Fibroblast of lung (primary cell): ENCODE measurements at places on chromosomes 12 and 14. TPM values are rescaled to one million over a fixed set of nuclear protein-coding genes. Genes with fewer than 3 reads are reported as not detected.

DNA sequence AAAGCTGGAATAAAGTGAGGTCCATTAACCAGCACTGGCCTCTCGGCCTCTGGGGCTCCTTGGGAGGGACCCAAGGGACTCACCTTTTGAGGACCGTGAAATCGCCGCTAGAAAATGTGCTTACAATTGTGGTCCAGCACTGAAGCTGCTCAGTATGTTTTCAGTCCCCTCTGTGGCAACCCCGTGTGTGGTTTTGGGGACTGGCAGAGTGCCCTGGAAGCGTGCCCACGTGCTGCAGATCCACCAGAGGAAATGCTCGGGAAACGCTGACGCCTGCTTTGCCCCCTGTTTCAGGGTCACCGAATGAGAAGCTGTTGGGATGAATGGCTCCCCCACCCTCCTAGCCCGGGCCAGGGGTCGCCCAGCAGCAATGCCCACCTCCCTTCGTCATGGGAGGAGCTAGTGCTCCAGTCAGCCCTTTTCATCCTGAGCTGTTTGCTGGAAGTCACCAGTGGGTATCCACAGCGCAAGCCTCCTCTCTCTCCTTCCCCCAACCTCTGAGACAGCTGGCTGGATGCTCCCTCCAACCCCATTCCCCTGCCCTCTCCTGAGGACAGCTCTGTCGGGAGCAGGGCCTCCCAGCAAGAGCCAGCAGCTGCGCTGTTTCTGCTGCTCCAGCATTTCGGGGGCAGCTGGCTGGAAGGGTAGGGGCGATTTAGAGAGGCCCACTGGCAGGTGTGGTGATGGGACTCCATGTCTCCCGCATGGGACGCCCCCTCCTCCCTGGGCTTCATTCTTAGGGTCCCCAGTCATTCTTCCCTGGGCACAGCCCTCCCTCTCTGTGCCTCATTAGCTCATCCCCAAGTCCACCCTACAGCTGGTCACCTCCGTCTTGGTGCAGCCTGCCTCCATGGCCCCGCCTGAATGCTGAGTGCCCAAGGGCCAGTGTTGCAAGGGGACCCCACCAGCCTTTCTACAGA, 33.2 kb upstream of the PPP1R13B start:
- H3K27ac ChIP-seq, result no peak overlapping the region
- peaks cover 7% of the 10 kb centered on the region for H3K4me1 ChIP-seq
- DNase-seq, result peak; percentile 64
- peak overlapping the region; percentile 31 for H3K4me3 ChIP-seq
- no peaks in the 10 kb centered on the region for H3K27me3 ChIP-seq

DNA sequence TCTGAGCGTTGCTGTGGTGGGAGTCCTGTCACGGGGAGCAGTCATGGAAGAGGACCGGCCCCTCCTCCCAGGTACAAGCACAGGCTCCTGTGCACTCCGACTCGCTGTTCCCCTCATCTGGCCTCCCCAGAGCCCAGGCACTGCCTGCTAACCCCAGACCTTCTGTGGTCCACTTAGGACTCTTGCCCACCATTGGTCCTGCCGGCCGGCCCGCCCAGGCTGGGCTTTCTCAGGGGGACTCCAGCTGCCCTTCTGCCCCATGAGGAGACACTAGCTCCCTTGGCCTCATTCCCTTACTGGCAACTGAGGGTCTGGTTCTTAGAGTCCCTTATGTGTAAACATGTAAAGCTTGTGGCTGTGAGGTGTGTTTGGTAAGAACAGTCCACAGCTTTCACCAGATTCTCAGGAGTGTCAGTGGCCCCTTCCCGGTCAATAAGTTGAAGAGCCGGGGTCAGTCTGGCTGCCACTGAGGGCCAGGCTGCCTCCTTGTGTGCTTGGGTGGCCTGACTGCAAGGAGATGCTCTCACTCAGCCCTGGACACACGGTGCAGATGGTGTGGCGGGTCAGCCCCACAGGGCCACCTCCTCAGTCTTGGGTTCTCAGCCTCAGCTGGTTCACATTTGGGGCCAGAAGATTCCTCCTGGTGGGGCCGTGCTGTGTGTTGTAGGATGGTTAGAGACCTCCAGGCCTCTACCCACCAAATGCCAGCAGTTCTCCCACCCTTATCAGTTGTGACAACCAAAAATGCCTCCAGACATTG, 43.6 kb downstream of the DDX51 start:
- H3K36me3 ChIP-seq, result peaks cover 14% of the 10 kb centered on the region
- no peak for DNase-seq
- no peaks in the 10 kb centered on the region for H3K4me1 ChIP-seq
- H3K4me3 ChIP-seq, result no peak overlapping the region
- no peak overlapping the region for H3K27ac ChIP-seq
- no peaks in the 10 kb centered on the region for H3K27me3 ChIP-seq

- no peak overlapping the region for H3K4me3 ChIP-seq
- no peaks in the 10 kb centered on the region for H3K27me3 ChIP-seq
- no peak overlapping the region for H3K27ac ChIP-seq
- no peak for DNase-seq
- no peaks in the 10 kb centered on the region for H3K4me1 ChIP-seq
Observed at GRCh38 chr12:94397401-94397800, 62.3 kb downstream of the CEP83 start.

- no peak overlapping the region for H3K4me3 ChIP-seq
- no peaks in the 10 kb centered on the region for H3K36me3 ChIP-seq
- no peak for DNase-seq
Observed at GRCh38 chr14:36618641-36619040, 36.2 kb upstream of the NKX2-8 start.

- H3K4me1 ChIP-seq, result peaks cover 14% of the 10 kb centered on the region
- no peak overlapping the region for H3K4me3 ChIP-seq
- no peak overlapping the region for H3K27ac ChIP-seq
- no peaks in the 10 kb centered on the region for H3K27me3 ChIP-seq
Observed at GRCh38 chr12:101927036-101927435, 49.7 kb downstream of the DRAM1 start.

GRCh38 chr12:86719381-86719780, 463.2 kb upstream of the MGAT4C start:
- no peak overlapping the region for H3K4me3 ChIP-seq
- H3K27ac ChIP-seq, result no peak overlapping the region
- no peaks in the 10 kb centered on the region for H3K4me1 ChIP-seq
- H3K36me3 ChIP-seq, result no peaks in the 10 kb centered on the region
- DNase-seq, result peak; percentile 10
- H3K27me3 ChIP-seq, result no peaks in the 10 kb centered on the region

DNA sequence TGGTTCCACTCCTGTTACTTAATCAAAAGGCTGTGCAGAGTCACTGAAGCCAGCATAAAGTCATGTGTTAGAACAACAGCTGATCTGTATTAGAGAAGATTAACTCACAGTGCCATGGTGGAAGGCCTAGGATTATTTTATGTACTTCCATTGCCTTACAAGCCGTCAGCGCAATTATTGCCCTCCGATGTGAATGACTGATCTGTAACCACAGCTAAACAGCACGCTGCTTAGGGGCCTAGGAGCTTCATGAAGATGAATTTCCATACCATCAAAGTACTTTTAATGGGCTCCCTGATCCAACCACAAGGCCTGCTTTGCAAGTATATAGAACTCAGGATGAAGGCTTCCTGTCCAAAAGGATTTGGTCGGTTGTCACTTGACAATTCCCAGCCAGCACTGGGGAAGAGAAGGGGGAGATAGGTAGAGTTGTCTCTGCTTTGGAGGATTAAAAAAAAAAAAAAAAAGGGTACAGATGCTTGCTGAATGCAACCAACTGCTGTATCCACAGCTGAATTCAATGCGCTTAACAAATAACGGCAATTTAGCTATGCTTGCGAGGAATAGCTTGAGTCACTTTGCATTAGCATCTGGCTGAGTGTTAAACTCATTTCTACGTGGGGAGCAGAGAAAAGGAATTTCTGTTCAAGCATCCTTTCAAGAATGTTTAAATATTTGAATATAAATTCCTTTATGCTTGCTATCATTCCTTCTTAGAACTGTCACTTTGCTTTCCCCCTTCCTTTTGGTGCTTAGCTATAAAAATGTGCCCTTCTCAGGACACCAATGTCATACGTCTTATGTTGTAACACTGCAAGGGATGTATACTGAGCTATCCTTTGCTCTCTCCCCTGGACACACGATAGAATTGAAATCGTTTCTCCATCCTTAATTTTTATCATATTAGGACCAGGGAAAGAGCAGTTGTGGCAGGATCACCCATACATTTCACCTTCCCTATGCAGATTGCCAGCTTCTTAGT, 387.8 kb downstream of the SOX5 start:
- H3K4me1 ChIP-seq, result no peaks in the 10 kb centered on the region
- H3K27me3 ChIP-seq, result no peaks in the 10 kb centered on the region
- no peak overlapping the region for H3K27ac ChIP-seq
- no peaks in the 10 kb centered on the region for H3K36me3 ChIP-seq

DNA sequence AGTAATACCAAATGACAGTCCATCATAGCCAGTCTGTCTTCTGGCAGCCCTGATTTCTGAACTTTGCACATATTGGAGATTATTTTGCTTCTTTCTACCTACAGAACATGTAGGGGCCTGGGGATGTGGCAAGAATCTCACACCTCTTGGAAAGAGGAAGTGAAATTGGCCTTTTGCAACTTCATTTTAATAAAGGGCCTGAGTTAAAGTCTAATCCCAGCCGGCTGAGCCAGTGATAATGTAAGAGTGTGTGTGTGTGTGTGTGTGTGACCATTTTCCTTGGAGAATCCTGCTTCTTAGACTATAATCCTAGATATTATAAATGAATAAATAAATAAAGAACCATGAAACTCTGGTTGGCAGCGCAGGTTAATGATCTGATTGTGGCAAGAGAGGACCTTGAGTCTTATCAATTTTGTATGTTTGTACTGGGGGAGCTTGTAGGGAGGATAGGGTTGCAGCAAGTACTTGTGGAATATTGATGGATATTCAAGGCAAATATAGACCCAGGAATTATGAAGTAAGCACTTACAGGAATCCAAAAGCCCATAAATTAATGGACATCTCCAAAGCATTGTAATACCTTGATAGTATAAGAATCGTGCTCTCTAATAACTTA, 233.2 kb upstream of the AMIGO2 start:
- H3K27me3 ChIP-seq, result no peaks in the 10 kb centered on the region
- H3K4me3 ChIP-seq, result no peak overlapping the region

- peak; percentile 99 for DNase-seq
- no peaks in the 10 kb centered on the region for H3K27me3 ChIP-seq
- peak overlapping the region; percentile 72 for H3K27ac ChIP-seq
- H3K4me3 ChIP-seq, result no peak overlapping the region
Observed at GRCh38 chr14:68137704-68138619, 318.4 kb downstream of the RAD51B start.

DNA sequence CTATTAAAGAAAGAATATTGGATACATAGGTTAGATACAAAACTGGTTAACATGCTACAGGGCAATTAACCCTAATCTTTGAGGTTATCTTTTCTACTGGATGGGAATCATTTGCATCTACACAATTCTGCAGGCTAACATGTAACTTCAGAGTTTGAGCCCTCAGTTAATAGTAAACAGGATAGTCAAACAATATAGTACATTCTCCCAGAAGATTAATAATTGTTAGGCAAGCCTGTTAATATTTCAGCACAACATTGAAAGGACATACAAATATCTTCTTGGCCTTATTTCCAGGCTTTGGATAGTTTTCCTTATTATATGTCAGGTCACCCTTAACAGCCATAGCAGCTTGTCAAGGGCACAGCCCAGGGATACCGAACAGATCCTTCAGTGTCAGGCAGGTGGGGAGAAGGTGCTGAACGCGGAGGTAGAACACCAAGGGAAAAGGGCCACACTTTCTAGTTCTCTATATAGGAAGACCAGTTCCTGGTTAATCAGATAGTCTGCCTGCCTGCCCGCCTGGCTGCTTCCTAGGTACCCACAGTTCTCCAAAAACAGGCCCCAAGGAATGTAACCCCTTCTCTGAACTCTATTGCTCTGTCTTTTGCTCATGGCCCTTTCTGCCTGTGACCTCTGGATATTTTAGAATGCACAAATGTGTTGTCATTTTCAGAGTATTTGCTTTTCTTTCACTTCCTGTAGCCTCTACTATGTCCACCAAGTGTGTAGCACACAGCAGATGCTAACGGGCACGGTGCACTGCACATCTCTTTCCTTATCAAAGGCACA, 256.0 kb downstream of the PCNX1 start:
- H3K27me3 ChIP-seq, result no peaks in the 10 kb centered on the region
- no peaks in the 10 kb centered on the region for H3K4me1 ChIP-seq
- H3K27ac ChIP-seq, result no peak overlapping the region
- no peak for DNase-seq

DNA sequence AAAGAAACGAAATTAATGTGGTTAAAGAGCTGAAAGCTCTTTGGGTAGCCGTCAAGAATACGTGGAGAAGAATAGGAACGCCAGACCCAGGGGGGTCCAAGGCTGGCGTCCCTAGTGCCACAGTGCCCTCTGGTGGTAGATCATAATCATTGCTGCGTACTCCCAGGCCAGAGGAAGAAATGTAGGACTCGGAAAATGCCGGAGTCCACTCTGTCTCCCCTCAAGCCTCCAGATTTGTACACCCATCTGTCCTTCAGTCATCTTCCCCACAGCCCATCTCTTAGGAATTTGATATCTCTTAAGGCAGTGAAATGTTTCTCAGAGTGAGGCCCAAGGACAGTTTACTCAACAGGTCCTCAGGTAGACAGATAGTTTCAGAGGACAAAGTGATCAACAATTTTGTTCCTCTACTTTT, 25.4 kb upstream of the PLEKHG6 start:
- H3K4me1 ChIP-seq, result peaks cover 28% of the 10 kb centered on the region
- H3K36me3 ChIP-seq, result no peaks in the 10 kb centered on the region
- peak overlapping the region; percentile 59 for H3K27ac ChIP-seq

DNA sequence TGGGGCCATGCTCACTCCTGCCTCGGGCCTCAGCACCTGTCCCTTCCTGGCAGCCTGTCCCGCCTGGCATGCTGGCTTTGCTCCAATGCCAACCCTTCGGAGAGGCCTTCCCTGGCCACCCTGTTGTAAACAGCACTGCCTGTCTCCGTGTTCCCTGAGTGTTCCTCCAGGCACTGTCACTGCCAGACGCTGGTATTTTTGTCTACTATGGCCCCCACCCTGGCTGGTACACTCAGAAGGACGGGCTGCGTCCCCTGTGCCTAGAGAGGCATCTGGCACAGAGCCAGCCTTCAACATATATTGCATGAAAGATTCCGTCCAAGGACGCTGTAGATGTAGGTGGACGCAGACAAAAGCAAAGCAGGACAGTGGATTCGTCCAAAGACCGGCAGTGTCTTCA, 2.7 kb upstream of the ASPG start:
- H3K27ac ChIP-seq, result no peak overlapping the region
- no peaks in the 10 kb centered on the region for H3K36me3 ChIP-seq
- no peaks in the 10 kb centered on the region for H3K27me3 ChIP-seq
- H3K4me1 ChIP-seq, result no peaks in the 10 kb centered on the region

- no peaks in the 10 kb centered on the region for H3K36me3 ChIP-seq
- DNase-seq, result no peak
- no peak overlapping the region for H3K4me3 ChIP-seq
- H3K4me1 ChIP-seq, result no peaks in the 10 kb centered on the region
- no peaks in the 10 kb centered on the region for H3K27me3 ChIP-seq
- no peak overlapping the region for H3K27ac ChIP-seq
Observed at GRCh38 chr12:131044136-131044535, 90.4 kb downstream of the ADGRD1 start.

- H3K27ac ChIP-seq, result no peak overlapping the region
- DNase-seq, result peak; percentile 44
- no peak overlapping the region for H3K4me3 ChIP-seq
- H3K27me3 ChIP-seq, result no peaks in the 10 kb centered on the region
- no peaks in the 10 kb centered on the region for H3K4me1 ChIP-seq
- H3K36me3 ChIP-seq, result no peaks in the 10 kb centered on the region
Observed at GRCh38 chr12:19316425-19316824, 122.9 kb upstream of the AEBP2 start.

CDKN1B gene
- polyA plus RNA-seq, result 12.6 and 21.4 TPM in 2 replicates

ASCL1 gene
- polyA plus RNA-seq, result not detected in 2 replicates

SLC38A4 gene
- polyA plus RNA-seq, result 2.8 and 5.5 TPM in 2 replicates

TMEM132D gene
- polyA plus RNA-seq, result not detected in 2 replicates

CYP46A1 gene
- polyA plus RNA-seq, result 0.09 and 0.11 TPM in 2 replicates

C14orf180 gene
- not detected in 2 replicates for polyA plus RNA-seq

TAS2R10 gene
- 0.06 and 0.10 TPM in 2 replicates for polyA plus RNA-seq
